ENCODE measurements at places on chromosomes 3 and 15. TPM values are rescaled to one million over a fixed set of nuclear protein-coding genes. Genes with fewer than 3 reads are reported as not detected.

MEX3B gene
- 17.1 TPM for total RNA-seq

A4GNT gene
- not detected for total RNA-seq

NAALADL2 gene
- 77.5 TPM for total RNA-seq

FOXB1 gene
- not detected for total RNA-seq

SAMMSON gene
- 0.21 TPM for total RNA-seq

KCNH8 gene
- 1.5 TPM for total RNA-seq

LMOD3 gene
- total RNA-seq = 3.0 TPM

TMC3 gene
- 0.95 TPM for total RNA-seq

IL17RD gene
- total RNA-seq = 33.4 TPM

CCR8 gene
- total RNA-seq = not detected

CRYGS gene
- total RNA-seq = 2.7 TPM

TM4SF1 gene
- total RNA-seq = 124 TPM

GUCA1C gene
- not detected for total RNA-seq

FSD2 gene
- total RNA-seq = 1.2 TPM

RLBP1 gene
- not detected for total RNA-seq

C3orf22 gene
- not detected for total RNA-seq

PRR20G gene
- not detected for total RNA-seq

USF3 gene
- 15.1 TPM for total RNA-seq

DCUN1D1 gene
- 60.4 TPM for total RNA-seq

VIPR1 gene
- total RNA-seq = 5.2 TPM

IL12A gene
- 0.58 TPM for total RNA-seq

SOX14 gene
- total RNA-seq = not detected

WDR49 gene
- 17.1 TPM for total RNA-seq

ETV5 gene
- 12.8 TPM for total RNA-seq

MYRIP gene
- 2.9 TPM for total RNA-seq

HRH1 gene
- total RNA-seq = 19.0 TPM

ZNF80 gene
- not detected for total RNA-seq

AADACL2 gene
- 0.48 TPM for total RNA-seq

ZNF639 gene
- total RNA-seq = 89.6 TPM

NRROS gene
- total RNA-seq = 4.1 TPM

FGF7 gene
- 57.8 TPM for total RNA-seq

TNFSF10 gene
- total RNA-seq = 74.0 TPM

SAXO2 gene
- total RNA-seq = 4.7 TPM

ANKUB1 gene
- not detected for total RNA-seq

RBMS3 gene
- 136 TPM for total RNA-seq

CSPG5 gene
- 2.9 TPM for total RNA-seq

ZBED2 gene
- not detected for total RNA-seq

GXYLT2 gene
- total RNA-seq = 71.5 TPM

FETUB gene
- total RNA-seq = not detected

RARRES1 gene
- 26.3 TPM for total RNA-seq

MYL3 gene
- total RNA-seq = 19.8 TPM

ADAMTS17 gene
- total RNA-seq = 10.7 TPM

STRIT1 gene
- 1.4 TPM for total RNA-seq

LMCD1 gene
- 34.3 TPM for total RNA-seq

ASB7 gene
- 16.5 TPM for total RNA-seq

PPP1R2 gene
- 104 TPM for total RNA-seq

ATP11B gene
- 165 TPM for total RNA-seq

GOLGA6L10 gene
- total RNA-seq = 2.0 TPM

HDC gene
- 11.7 TPM for total RNA-seq

SH2D7 gene
- total RNA-seq = not detected
